ENCODE measurements at places on chromosomes 5 and 9.

DNA sequence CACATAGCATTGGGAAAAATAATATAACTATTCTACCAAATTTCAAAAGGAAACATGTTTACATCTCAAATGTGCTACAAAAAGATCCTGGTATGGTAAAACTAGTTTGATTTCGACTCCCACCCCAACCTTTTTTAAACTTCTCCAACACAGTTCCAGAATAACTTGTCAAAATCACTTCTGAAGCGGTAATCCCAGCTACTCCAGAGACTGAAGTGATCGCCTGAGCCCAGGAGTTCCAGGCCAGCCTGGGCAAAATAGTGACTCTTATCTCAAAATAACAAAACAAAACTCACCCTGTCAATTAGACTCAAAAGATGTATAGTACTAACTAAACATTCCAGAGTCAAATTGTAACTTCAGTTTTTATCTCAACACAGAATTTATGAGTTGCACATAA, 71.3 kb upstream of the RNF38 start:
- DNase-seq = no peak

- no peak for DNase-seq
Observed at GRCh38 chr5:78829811-78830527, 155.1 kb downstream of the ARSB start.

- DNase-seq = no peak
Observed at GRCh38 chr5:90223756-90224155, 185.8 kb downstream of the CETN3 start.

- DNase-seq = peak; percentile 52
Observed at GRCh38 chr5:91382530-91383026, 539 bp downstream of the ARRDC3 start.

DNA sequence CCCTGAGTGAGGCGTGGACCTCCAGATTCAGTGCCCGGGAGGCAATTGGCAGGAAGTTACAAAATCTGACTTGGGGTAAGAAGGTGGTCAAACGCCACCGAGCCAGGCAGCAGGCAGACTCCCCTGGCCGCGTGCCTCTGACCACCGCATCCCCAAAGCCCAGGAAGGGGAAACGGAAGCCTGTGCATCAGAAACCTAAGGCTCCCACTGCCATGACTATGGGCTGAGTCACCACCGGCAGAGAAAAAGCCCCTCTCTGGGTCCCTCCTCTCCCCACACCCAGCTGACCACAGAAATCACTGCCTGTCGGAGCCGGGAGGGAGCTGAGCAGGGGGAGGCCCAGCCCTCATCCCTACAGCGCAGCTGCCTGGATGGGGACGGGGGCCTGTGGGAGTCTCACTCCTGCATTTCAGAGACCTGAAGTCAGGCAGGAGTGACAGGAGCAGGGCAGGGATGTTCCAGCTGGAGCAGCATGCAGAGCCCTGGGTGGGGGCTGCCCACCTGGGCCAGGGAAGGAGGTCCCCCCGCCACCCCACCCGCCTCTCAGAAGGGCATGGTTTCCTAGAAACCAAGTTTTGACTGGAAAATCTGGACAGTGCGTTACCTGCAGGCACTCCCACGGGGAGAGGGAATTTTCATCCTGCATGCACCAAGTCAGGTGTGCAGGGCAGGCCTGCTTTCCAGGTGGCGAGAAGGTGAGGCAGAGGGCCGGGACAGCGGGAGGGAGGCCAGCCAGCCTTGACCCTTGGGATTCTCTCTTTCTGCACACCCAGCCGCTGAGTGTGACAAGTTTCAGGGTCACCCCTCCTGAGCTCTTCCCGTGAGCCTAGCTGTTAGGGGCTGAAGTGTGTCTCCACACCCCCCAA, 68.2 kb downstream of the LRSAM1 start:
- DNase-seq = peak; percentile 24

DNA sequence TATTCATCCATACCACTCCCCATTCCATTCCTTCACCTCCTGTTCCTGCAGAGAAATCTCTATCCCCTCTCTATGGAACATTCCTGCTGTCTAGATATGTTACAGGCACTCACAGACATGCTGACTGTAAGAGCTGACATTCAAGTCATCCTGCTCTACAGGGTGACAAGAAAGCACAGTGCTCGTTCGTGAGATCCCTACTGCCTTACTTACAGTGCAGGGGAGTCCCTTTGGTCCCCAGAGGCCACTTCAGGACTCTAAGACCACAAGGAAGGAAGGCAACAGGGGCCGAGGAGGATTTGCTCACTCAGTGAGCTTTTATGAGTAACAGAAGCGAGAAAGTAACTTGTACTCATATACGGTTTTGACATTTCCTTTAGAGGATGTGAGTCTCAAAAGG, 110.5 kb downstream of the GAS1 start:
- no peak for DNase-seq

DNA sequence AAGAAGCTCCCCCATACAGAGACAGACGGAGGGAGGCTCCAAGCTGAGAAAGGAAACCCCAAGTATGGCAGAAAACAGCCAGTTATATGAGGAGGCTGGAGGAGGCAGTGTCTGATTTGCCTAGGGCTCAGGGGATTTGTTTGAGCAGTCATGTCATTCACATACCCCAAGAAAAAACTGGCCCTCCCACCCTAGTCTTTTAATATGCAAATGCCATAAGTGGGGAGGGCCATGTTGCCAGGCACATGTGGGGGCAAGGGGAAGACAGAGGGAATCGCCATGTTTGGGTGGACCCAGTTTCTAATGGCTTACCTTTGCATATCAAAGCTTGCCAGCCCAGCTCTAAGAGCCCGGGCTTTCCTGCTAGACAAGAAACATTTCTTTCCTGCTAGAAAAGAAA, 1163.8 kb downstream of the TAF11L14 start:
- no peak for DNase-seq

GRCh38 chr9:32218100-32218767, 166.2 kb upstream of the ACO1 start:
- no peak for DNase-seq

DNA sequence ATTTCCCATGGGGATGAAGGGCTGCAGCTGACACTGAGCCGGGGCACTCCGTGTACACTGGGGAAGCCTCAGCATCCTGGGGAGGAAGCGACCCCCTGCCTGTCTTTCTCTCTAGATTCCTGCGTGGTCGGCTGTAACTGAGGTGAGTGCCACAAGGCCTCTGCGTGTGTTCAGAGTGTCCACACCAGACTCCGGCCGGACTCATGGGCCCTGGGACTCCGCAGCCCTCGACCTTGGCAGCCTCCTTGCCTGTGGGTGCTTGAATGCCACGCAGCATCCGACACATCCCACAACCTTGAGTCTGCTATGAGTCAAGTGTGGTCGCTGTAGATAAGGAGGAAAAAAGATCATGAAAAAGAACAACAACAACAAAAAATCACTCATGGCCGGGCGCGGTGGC, 23.4 kb downstream of the PAEP start:
- no peak for DNase-seq

GRCh38 chr9:14437354-14438231, 123.7 kb upstream of the NFIB start:
- DNase-seq = no peak

Measured in renal pelvis (tissue), 12 donors.